ENCODE measurements at places on chromosomes 1 and 21.
A peak's percentile ranks its signal among the peaks of the same experiment; 100 is the strongest.

DNA sequence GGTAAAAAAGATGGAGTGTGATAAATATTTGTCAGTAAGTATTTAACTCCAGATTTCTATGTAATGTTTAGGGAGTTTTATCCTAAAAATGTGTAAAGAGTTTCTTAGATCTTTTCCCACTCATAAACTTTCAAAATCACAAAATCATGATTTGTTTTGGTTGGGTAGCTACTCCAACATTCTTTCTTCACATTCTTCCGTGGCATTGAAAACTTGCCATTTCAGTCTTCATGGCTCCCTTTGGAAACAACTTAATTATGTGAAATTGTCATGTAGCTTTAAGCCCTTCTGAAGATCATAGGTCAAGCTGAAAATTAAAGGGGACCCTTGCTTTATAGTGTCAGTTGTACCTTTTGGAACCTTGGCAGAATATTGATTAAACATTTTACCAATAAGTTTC lies 73.2 kb downstream of the ADGRL2 start:
- DNase-seq, result no peak

GRCh38 chr1:52002038-52002917 lies 11.8 kb upstream of the RAB3B start:
- DNase-seq, result peak; percentile 66

DNA sequence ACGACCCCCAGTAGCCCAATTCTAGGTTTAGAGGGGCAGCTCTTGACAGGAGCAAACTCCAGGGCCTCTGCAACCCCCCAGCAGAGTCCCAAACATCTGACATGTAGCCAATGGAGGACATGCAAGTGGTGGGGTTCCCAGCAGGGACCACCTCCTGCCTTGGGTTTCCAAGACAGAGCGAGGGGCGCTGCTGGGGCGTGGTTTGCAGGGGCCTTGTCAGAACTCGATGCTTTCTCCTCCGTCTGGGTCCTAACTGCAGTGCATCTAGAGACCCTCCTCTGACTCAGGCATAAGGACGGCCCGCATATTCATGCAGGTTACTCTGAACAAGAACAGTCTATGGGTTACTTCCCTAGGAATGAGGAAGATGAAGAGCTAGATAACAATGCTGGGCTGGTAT lies 17.2 kb downstream of the EPHX1 start:
- DNase-seq, result no peak

GRCh38 chr1:177732178-177732577 lies 237.7 kb downstream of the SEC16B start:
- DNase-seq, result no peak

GRCh38 chr1:52628614-52629324 lies 4.2 kb upstream of the SHISAL2A start:
- DNase-seq, result no peak

DNA sequence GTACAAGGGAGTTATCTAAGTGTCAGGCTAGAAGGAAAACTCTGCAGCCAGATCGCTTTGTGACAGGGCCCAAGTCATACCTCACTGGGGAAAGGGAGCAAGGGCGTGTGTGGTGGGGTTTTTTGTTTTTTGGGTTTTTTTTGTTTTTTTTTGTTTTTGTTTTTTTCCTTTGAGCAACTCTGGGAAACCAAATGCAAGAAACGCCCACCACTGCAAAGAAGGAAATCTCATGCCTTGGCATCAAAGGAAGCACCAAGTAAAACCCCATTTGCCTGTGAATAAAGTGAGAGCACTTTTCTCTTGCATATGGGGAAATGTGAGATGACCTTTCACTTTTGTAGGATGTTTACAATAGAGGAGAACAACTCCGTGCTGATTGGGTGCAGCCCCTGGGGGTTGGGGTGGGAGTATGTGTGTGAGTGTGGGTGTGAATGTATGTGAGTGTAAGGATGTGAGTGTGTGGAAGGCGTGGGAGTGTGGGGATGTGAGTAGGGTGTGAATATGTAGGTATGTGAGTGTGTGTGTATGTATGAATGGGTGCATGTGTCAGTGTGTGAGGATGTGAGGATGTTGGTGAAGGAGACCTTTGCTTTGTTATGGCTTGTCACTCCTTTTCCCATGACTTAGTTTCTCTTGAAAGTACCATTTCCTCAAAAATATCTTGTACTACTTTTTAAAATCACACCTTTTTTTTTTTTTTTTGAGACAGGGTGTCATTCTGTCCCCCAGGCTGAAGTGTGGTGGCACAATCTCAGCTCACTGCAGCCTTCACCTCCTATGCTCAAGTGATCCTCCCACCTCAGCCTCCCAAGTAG lies 34.6 kb downstream of the IL12RB2 start:
- DNase-seq, result no peak

- no peak for DNase-seq
Measured at GRCh38 chr1:118302145-118302544, 117.1 kb upstream of the SPAG17 start.

- DNase-seq, result no peak
Measured at GRCh38 chr21:29233611-29234540, 64.8 kb upstream of the BACH1 start.

DNA sequence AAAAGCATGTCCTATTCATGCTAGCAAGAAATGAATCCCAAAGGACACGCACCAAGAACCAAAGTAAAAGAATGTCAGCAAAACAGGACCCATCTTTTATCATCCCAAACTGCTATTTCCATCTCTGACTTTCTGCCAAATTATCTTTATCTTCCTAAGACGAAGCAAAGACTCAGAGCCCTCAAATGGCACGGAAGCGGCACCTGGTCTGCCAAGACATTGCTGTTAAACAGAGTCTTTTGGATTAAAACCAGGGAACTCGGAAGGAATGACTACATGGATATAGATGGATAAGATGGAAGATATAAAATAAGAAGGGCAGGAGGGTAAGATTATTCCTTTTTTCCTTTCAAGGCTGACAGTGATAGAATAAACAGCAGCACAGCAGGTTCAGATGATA lies 60.8 kb upstream of the LBR start:
- no peak for DNase-seq

DNA sequence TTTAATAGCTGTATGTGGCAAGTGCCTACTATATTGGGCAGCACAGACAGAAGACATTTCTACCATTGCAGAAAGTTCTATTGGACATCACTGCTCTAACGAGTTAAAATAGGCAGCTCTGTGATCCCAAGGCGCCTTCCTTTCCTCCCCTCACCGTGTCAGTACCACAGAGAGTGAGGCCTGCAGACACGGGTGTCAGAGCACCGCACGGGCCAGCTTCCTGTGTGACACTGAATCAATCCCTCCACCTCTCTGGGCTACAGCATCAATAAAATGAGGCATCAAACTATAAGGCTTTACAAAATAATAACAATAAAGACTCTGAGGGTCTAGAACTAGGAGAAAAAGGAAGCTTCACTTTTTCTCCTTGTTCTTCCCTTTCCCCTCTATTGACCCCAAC lies 246.7 kb downstream of the FOXD2 start:
- no peak for DNase-seq

DNA sequence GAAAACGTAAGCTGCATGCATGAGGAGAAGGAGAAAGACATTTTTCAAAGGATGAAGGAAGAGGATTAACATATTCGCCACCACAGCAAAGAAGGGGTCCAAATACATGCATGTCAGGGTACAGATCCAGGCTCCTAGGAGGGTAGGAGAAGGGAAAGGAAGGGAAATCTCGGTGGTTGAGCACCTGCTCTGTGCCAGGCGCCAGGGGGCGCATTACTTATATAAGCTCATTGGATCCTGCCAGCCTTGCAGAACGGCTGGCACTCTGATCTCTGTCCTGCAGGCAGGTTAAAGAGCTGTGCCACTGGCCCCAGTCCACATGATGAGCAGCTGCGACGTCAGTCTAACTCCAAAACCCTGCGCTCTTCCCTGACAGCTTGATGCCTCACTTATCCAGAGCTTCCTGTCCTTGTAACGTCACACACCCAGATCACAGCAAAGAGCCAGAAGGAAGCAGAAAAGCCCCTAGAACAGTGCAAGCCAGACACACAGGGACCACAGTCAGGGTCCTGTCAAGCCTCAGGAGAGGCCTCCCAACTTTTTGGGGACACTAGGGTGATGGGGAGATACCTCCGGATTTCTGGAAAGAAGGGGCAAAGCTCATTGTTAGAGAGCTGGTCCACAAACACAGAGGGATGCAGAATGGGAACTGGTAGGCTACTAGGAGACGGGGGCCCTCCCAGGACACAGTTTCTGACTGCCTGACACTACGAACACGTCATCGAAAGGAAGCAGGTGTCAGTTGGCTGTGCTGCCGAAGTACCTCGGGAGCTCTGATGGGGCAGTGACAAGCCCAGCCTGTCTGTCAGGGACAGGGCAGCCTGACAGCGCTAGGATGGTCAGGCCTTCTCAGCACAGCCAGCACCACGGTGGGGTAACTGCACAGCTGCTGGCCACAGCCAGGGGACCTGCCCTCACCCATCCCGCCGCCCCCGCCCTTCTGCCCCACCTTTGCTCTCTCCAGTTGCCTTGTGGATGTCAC lies 99.1 kb downstream of the BEND5 start:
- peak; percentile 91 for DNase-seq

- no peak for DNase-seq
Measured at GRCh38 chr1:237181743-237182317, 139.8 kb downstream of the RYR2 start.

DNA sequence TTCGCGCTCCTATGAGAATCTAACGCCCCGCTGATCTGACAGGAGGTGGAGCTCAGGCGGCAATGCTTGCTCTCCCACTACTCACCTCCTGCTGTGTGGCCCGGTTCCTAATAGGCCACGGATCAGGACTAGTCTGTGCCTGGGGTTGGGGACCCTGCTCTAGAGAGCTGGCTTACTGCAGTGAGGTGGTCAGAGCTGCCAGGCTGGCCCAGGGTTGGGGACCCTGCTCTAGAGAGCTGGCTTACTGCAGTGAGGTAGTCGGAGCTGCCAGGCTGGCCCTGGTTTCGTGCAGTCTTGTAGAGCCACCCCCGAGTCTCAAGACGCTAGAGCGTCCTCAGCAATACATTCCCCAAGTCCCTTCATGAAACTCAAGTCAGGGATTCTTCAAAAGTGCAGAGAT lies 27.5 kb downstream of the SLC37A1 start:
- DNase-seq, result no peak

DNA sequence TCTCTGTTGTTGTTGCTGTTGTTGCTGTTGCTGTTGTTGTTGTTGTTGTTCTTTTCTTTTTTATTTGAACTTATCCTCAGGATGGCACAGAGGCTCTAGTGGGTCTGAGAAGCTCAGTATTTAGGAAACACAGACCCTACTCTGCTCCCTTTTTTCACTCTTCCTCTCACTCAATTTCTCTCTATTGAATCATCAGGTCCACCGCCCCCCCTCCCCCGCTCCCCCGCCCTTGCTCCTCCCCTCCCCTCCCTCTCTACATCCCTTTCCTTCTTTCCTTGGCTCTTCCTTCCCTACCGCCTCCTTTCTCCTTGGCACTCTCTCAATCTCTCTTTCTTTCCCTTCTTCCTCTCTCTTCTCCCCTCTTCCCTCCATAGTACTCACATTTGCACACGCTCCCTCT lies 218.5 kb upstream of the ZC3H12A start:
- no peak for DNase-seq

- no peak for DNase-seq
Measured at GRCh38 chr1:44020464-44020863, 10.8 kb downstream of the SLC6A9 start.

DNA sequence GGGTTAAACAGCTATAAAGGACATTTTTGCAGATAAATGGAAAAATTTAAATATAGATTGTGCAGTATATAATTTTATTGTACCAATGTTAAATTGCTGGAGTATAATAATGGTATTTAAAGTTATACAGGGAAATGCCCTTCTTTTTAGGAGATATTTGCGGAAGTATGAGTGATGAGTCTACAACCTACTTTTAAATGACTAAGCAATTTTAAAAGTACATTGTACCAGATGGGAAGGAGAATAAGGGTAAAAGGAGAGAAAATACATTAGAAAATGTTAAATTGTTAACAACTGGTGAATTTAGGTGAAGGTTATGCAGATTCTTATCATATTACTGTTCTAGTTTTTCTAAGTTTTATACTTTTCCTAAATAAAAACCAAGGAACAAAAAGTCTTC lies 91.8 kb downstream of the ZZZ3 start:
- DNase-seq, result no peak
